ENCODE measurements at places on chromosomes 1 and 21.

DNA sequence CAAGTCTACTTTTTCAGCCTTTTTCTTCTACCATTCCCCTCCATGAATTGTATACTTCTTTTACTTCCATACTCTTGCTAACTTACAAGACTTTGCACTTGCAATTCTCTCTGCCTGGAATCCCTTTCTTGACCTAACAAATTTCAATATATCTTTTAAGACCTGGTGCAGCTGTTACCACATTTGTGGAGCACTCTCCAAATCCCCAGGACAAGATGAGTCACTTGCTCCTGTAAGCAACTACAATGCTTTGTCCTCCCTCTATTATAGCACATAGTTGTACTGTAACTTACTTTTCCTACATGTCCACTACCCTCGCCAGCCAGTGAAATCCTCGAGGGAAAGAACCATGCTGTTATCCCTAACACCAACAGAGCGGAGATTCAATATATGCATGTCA, 43.1 kb downstream of the WARS2 start:
- no peak for DNase-seq

- no peak for DNase-seq
Observed at GRCh38 chr1:12566484-12567287, 51.3 kb downstream of the DHRS3 start.

DNA sequence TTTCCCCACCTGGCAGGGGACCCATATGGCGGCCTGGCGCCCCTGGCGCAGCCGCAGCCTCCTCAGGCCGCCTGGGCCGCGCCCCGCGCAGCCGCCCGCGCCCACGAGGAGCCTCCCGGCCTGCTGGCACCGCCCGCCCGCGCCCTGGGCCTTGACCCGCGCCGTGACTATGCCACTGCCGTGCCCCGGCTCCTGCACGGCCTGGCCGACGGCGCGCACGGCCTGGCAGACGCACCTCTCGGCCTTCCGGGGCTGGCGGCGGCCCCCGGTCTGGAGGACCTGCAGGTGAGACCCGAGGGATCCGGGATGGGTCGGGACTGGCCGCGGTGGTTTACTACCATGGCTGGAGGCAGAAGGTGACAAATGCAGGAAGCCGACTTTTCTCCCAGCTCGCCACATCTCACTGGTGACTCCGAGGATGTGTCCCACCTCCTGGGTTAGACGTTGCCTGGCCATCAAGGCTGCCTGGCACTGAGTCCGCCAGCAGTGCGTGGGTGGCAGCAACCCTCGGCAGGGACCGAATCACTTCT, 1.1 kb downstream of the TFAP2E start:
- no peak for DNase-seq

DNA sequence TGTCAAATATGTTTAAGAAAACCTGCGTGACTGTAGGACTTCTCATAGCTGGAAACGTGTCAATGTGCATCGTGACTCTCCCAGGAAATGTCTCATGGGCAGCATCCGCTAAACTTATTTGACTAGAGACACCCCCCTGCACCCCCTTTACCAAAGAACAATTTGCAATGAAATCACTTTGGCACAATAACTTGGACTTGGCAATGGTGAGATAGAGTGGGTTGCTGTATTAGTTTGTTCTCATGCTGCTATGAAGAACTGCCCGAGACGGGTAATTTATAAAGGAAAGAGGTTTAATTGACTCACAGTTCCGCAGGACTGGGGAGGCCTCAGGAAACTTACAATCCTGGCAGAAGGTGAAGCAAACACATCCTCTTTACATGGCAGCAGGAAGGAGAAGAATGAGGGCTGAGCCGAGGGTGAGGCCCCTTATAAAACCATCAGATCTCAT, 13.8 kb downstream of the CLDN14 start:
- DNase-seq, result no peak

GRCh38 chr1:39655578-39656268, 16.2 kb downstream of the NT5C1A start:
- no peak for DNase-seq

DNA sequence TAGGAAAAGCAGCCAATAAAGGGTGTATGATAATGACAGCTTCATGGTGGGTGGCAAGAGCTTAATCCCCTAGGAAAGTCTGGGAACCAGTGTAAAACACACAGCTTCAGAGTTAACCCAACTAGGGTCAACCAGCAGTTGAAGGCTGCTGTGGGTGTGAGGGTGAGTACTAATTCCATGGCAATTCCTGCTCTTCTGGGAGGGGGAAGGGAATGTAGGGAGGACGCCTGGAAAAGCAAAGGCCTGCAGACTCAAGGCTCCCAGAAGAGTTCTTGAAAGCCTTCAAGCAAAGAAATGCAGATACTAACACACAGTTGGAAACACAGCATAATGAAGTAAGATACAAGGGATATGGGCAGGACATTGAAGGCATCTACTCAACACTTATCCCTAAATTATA, 28.1 kb downstream of the TTLL7 start:
- DNase-seq, result no peak

DNA sequence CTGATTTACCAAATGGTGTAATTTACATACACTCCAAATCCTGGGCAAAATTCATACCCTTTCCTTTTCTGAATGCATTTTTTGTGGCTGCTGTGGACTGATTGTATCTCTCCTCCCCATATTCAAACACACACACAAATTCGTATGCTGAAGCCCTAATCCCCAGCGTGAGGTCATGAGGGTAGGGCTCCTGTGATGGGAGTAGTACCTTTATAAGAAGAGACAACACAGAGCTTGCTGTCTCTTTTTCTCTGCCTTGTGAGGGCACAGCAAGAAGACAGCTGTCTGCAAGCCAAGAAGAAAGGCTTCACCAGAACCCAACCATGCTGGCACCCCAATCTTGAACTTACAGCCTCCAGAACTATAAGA, 24.4 kb downstream of the DUSP10 start:
- no peak for DNase-seq

GRCh38 chr1:59730759-59731478, 83.8 kb upstream of the HOOK1 start:
- no peak for DNase-seq

- no peak for DNase-seq
Observed at GRCh38 chr1:232965124-232965911, 14.9 kb downstream of the NTPCR start.

DNA sequence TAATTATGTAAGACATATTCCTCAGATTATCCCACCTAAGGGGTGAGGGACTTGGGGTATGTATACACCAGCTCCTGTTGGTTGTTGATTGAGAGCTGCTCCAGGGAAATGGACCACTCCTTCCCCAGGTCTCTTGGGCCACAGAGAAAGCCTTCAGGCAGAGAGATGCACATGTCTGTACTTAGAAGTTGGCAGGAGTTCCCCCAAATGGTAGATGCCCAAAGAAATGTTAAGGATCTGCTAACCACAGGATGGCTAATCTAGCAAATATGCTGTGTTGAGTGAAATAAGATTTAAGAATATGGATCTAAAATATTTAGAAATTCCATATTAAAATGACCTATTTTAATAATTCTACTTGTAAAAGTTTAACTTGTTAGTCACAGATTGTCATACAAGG, 100.8 kb upstream of the DNAH14 start:
- no peak for DNase-seq

DNA sequence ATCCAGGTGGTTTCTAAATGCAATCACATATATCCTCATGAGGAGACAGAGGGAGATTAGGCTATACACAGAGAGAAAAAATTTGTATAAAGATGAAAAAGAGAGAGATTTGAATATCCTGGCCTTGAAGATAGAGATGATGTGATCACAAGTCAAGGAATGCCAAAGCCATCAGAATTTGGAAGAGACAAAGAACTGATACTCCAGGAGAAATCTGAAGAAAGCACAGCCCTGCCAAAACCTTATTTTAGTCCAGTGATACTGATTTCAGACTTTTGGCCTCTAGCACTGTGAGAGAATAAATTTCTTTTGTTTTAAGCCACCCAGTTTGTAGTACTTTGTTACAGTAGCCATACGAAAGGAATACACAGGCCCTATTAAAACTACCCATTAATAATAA, 33.4 kb downstream of the DOCK7 start:
- DNase-seq, result no peak

DNA sequence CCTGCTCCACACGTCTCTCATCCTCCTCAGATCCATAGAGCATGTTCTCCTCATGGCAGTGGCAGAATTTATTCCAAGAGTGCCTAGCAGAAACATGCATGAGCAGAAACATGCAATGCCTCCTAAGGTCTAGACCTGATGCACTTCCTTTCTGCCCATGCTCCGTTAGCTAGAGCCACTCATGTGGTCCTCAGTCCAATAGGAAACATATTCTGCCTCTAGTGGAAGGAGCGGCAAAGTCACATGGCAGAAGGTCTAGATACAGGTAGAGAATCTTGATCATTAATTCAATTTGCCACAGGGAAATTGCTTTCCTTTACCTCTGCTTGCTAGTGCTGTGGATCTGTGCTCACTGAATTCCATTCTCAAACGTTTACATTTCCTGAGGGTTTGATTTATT, 130.4 kb downstream of the KIF26B start:
- DNase-seq, result no peak

DNA sequence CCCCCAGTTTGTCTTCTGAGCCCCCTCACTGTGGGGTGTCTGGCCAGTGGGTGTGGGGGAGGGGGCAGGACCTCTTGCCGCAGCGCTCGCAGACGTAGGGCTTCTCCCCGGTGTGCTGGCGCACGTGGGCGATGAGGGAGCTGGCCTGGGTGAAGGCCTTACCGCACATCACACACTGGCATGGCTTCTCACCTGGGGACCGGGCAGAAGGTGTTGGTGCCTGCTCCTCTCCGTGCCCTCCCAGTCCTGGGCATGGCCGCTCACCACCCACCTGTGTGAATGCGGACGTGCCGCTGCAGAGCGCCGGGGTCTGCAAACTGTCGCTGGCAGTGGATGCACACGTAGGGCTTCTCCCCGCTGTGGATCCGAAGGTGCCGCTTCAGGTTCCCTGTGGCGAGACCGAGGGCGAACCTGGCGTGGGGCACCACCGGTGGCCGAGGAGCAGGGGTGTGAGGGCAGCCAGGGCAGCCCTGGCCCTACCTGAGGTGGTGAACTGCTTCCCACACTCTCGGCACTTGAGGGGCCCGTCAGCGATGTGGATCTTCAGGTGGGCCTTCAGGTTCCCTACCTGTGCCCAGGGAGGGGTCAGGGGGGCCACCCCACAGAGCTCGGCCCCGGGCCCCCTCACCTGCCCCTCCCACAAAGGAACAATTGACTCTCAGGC, 32.4 kb downstream of the ZBTB17 start:
- DNase-seq, result no peak

GRCh38 chr1:180590889-180591288, 32.1 kb downstream of the OVAAL start:
- DNase-seq, result no peak

- DNase-seq, result no peak
Observed at GRCh38 chr1:27444632-27445031, 45.3 kb downstream of the WASF2 start.

GRCh38 chr21:38790961-38791360, 14.8 kb upstream of the ETS2 start:
- DNase-seq, result no peak

DNA sequence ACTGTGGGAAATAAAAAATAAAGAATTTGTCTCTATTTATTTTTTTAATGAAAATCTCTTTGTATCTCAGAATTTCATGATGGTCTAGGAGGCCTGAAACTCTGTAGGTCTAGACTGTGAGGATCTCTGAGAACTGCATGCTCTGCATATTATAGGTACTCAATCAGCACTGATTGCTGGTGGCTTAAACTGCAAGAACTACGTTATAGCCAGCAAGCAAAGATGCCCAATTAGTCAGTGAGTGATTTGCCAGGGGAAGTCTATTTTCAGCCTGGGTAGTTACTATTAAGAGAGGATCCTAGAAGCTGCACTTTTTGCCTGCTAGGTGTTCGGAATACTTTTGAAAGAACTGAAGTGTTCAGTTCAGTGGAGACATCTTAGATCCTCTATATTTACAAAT, 87.4 kb downstream of the GPR52 start:
- DNase-seq, result no peak

- DNase-seq, result no peak
Observed at GRCh38 chr21:33977017-33977720, 61.6 kb upstream of the ATP5PO start.

GRCh38 chr21:35563885-35564451, 496.4 kb downstream of the SETD4 start:
- DNase-seq, result no peak

DNA sequence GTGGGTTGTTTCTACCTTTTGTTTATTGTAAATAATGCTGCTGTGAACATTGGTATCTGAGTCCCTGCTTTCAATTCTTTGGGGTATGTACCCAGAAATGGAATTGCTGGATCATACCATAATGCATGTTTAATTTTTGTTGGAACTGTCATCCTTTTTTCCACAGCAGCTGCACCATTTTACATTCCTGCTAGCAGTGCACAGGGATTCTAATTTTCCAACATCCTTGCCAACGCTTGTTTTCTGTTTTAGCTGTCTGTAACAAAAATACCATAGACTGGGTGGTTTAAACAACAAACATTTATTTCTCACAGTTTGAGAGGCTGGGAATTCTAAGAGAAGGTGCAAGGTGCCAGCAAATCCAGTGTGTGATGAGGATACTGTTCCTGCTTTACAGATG, 65.1 kb downstream of the RAVER2 start:
- no peak for DNase-seq

DNA sequence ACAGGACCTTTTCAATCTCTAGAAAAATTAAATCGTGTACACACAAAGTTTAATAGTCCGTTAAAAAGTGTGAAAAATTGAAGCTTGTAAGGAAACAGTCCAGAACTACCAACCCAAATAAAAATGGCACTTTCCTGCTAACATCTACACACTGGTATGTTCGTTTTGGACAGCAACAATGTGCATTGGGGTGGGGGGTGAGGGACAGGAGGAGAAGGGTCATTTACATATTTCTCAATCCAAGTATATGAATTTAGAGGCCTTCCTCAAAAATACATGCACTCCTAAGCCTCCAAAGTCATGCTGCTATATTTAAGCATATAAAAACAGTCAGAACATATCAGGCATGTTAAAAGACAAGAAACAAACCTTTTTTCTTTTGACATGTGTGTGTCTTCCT, 2.5 kb downstream of the PPP1R15B start:
- no peak for DNase-seq

DNA sequence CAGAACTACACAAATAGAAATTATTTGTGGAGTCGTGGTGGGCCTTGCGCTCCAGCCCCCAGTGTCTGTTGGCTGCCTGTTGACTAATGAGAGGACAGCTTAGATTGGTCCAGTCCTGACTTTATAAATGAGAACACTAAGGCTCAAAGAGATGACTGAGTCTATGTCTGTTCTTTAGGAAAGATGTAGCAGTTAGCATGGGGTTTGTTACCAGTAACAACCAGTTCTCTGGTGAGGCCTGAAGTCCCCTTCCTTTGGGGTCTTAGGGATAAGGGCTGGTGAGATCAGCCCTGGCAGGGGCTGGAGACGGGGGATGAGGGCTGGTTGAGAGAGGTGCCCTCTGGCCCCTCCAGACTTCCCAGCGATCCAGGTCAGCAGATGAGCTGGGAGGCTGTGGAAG, 9.1 kb downstream of the TOR3A start:
- no peak for DNase-seq

GRCh38 chr1:104780470-104781078, 1030.9 kb downstream of the AMY1C start:
- no peak for DNase-seq
